Activated CD8-positive, alpha-beta memory T cell treated with anti-CD3 and anti-CD28 coated beads for 1 hour (primary cell): ENCODE measurements at places on chromosomes 1 and 21.

DNA sequence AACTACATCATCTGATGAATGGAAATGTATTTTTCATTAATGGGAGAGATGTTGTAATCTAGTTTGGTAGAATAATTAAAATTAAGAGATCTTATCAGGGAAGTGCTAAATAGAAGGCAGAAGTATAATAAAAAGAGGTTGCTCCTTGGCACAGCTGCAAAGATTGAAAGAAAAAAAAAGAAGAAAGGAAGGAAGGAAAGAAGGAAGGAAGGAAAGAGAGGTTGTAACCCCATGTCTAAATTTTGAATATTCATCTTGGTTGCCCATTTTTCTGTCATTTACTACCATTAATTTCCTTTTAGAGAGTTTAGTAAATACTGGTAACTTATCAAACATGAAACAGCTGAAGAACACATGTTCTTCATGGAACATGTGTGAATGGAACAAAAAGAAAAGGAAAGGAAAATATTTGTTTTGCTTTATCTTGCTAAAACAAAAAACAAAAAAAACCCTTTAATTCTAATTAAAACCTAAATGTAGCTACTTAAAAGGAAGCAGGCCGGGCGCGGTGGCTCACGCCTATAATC is 10.5 kb upstream of the MDM4 start:
- no peak for DNase-seq

- no peak for DNase-seq
Observed at GRCh38 chr21:28669321-28669720, 323.4 kb downstream of the LTN1 start.

- DNase-seq: no peak
Observed at GRCh38 chr1:97632776-97633175, 288.1 kb downstream of the DPYD start.

DNA sequence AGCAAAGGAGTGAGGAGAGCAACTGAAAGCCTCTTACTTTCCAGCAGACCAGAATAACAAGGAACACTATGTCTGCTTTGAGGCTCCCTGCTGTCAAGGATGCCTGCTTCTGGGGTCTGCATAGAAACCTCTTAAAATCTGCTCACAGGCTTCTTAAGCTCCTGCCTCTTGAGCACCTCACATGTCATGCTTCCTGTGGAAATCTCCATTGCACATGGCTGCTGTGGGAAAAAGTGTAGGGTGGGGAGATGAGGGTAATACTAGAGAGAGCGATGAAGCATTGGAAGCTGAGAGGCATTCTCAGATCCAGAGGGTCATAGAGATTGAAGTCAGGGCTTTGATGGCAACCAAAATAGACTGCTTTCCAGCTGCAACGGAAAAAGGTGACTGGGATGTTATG is 6.2 kb upstream of the HLX start:
- no peak for DNase-seq

- no peak for DNase-seq
Observed at GRCh38 chr1:210582205-210582970, 253.7 kb downstream of the HHAT start.

DNA sequence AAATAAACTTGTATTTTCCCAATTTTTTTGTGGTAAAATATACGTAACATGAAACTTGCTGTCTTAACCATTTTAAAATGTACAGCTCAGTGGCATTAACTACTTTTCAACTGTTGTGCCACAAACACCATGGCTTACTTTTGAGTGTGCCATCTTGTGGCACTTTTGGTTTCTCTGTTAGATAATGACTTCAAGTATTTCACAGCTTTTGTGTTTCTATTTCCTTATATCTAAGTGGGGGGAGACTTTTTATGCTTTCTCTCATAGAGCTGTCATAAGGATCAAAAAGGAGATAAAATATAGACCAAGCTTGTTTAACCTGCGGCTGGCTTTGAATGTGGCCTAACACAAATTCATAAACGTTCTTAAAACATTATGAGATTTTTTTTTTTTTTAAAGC is 44.3 kb downstream of the CDC14A start:
- no peak for DNase-seq

- DNase-seq: no peak
Observed at GRCh38 chr1:21756393-21757089, 26.4 kb downstream of the USP48 start.

- DNase-seq: no peak
Observed at GRCh38 chr1:46248122-46248920, 758 bp downstream of the RAD54L start.

DNA sequence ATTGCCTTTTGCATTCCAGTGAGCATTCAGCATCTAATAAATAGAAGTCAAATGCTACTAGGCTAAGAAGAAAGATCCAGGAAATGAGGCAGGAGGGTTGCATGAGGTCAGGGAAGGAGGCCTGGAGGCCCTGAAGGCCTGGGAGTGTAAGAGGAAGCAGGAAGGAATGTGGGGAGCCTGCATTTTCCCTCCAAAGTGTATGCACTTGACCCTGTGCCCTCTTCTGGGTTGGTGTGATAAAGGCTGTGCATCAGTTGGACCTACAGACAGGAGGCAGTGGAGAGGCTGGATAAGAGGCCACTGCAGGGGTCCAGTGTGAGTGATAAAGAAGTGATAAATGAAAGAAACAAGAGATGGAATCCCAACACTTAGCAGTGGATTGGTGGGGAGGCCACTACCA is 20.4 kb downstream of the KIAA1614 start:
- no peak for DNase-seq

- DNase-seq: no peak
Observed at GRCh38 chr1:29156543-29157268, 25.0 kb downstream of the SRSF4 start.

DNA sequence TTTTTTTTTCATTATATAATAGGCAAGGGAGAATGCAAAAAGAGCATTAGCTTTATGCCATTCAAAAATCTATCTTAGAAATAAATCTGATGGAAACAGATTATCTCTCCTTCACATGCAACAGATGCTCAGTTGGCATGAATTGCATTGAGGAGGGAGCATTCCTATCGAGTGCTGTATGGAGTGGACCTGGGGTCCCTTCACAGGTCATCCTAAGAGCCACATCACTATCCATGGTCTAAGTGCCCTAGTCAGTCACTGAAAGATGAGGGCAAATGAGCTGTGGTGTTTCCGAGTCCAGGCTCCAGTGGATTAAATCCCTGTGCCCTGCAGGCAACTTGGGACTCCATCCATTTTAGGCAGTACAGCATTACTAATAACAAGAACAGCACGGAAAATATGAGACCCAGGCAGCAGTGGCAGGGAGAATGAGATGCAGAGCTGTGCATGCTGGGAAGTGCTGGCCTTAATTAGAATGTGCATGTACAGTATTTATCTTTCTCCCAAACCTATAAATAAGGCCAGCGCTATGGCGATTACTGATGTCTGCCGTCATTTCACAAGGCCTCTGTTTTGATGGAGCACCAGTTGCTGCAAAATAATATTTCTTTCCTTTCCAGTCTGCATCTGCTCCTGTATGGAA is 512.3 kb upstream of the PLXNA2 start:
- no peak for DNase-seq

DNA sequence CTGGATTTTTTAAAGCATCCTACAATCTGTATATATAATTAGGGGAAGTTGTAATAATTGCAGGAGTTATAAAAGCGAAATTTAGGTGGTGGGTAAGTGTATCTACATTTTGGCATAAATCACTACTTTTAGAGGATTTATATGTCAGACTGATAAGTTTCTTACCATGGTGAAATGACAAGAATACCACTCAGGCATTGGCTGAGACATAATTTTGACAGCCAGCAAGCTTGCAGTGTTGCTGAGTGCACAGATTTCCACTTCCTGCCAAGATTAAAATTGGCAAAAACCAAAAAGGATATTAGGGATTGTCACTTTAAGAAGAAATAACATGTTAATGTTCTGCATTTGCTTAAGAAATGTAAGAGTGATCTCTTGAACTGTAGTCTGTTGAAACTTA is 28.2 kb downstream of the NFIA start:
- DNase-seq: no peak

DNA sequence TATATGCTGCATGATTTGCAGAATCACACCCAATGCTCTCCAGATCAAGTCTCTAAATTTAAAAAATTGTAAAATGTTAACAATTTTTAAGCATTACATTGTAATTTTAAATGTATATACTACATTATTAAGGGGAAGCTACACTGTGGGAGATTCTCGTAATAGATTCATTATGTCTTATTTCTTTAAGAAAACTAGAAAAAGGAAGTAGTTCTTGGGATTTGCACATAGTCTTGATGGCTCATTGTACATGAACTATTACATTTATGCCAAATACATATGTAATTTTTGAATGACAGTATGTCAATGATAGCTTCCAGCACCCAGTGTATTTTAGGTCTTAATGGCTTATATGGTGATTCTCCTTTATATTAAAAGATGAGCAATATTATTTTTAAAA is 250.3 kb downstream of the PTPRC start:
- no peak for DNase-seq

GRCh38 chr1:21157054-21157453 is 19.6 kb downstream of the EIF4G3 start:
- no peak for DNase-seq

GRCh38 chr1:37038227-37039093 is 4.1 kb upstream of the GRIK3 start:
- no peak for DNase-seq

DNA sequence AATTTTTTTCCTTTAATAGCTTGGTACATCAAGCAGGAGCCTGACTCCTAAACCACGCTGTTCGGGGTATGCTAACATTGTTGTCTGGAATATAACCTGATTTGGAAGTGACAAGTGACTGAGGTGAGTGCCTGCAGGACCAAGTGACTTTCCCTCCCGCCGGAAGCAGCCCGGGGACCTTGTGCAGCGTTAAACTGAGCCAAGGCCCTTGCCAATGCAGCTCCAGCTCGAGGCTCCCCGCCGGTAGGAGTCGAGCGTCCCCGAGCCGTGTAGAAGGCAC is 716 bp upstream of the MTARC1 start:
- DNase-seq: no peak

- DNase-seq: no peak
Observed at GRCh38 chr21:14285147-14285761, 69.3 kb downstream of the RBM11 start.

GRCh38 chr1:169708647-169709046 is 2.8 kb downstream of the SELL start:
- DNase-seq: no peak

GRCh38 chr1:25668931-25669573 is 52.5 kb downstream of the MAN1C1 start:
- no peak for DNase-seq

DNA sequence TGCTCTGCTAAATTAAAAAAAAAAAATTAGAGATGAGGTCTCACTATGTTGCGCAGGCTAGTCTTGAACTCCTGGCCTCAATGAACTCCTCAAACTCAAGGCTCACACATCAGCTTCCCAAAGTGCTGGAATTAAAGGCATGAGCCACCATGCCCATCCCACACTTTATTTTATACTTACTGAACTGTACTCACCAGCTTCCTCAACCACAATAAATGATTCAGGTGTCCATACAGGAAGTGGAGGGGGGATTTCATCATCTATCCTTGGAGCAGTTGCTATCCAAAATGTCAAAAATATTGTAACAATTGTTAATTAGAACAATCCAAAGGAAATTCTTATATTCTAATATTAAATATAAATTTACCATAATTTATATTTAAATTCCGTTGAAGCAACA is 22.4 kb upstream of the RSBN1 start:
- no peak for DNase-seq

GRCh38 chr1:220786337-220787068 is at the start of gene MTARC1:
TSS of gene MTARC1 (plus strand) at chr1:220786913. CDS start at chr1:220786945, 32 bp downstream.
- no peak for DNase-seq

- DNase-seq: no peak
Observed at GRCh38 chr1:229058729-229059128, 212.2 kb upstream of the RAB4A start.

GRCh38 chr1:240343045-240343444 is 251.4 kb downstream of the FMN2 start:
- DNase-seq: no peak

DNA sequence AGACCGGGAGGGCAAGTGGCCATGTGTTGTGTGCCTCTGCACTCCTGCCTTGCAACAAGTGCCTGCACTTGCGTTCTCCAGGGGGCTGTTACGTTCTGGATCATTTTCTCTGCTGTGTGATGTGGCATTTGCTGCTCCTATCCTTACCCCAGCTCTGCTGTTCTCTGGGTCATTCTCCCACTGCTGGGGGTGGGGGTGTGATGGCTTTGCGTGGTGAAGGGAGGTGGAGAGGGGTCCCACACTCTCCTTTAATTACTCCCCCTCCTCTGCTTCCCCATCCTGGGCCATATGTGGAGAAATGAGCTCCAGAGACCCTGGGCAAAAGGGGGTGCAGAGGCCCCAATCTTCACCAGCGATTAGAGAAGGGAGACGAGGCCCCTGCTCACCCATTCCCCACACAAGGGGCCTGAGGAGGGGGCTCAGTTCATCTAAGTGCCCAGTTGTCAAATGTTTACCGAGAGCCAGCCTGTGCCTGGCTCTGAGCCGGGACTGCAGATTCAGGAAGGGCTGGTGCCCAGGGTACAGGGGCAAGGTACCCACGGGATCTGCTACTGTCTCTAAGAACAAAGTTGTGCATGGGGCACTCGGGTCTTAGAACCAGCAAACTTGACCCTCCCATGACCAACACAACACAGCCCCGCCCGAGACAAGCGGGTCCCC is 355.4 kb downstream of the PTPRU start:
- DNase-seq: no peak

DNA sequence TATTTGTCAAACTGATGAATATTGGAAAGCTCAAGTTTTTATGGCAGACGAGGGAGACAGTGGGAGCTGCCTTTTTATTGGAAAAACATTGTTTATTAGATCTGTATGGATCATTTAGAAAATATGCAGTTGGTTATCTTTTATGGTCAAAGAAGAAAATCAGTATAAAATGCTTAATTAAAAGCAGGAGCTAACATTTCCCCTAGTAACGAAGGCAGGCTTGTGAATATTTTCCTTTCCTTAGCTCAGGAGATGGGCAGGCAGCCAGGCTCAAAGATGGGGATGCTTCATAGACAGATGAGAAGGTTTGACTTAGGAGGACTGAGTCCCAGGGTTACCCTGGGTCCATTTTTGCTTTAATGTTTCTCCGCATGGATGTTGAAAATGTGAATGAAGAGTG is 26.0 kb downstream of the ROR1 start:
- no peak for DNase-seq

GRCh38 chr1:162381383-162381782 is at the start of gene C1orf226:
TSS of gene C1orf226 (plus strand) at chr1:162381728. CDS start at chr1:162381902, 174 bp downstream.
- DNase-seq: no peak

GRCh38 chr21:25911730-25912401 is 177.1 kb downstream of the GABPA start:
- no peak for DNase-seq

DNA sequence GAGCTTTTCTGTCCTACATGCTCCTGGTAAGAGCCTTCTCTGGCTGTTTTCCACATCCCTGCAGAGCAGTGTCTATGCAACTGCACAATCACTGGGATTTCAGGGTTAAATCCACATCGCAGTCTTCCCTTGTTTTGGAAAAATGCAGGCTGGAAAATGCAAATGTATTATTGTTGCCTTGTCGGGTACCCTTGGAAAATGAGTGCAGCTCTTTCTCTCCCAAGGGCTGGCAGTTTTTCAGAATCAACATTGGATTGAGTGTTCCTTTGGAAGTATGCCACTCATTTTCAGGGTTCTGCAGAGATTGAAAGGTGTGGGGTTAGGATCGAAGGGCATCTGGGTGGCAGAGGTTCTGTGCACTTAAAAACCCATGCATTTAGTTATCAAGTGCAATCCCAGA is 3.2 kb downstream of the NOS1AP start:
- DNase-seq: no peak
